Sciatic nerve (tissue), 2 donors: ENCODE measurements at places on chromosomes 2 and 18. TPM values are rescaled to one million over a fixed set of nuclear protein-coding genes. Genes with fewer than 3 reads are reported as not detected.

DNA sequence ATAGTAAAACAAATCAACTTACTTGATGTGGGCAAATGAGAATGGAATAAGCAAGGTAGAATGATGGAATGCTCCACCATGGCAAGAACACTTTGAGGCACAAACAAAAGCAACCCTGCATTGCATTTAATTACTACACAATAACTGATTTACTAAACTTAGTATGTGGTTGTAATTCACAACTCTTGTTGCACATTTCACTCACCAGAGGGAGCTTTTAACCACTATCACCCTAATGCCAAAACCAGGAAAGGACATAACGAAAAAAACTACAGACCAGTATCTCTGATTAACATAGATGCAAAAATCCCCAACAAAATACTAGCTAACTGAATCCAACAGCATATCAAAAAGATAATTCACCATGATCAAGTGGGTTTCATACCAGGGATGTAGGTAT lies 659.8 kb downstream of the CPS1 start:
- no peak for DNase-seq

- DNase-seq, result no peak
Measured at GRCh38 chr2:240287011-240287410, 146.6 kb upstream of the OTOS start.

The ACOXL gene
- total RNA-seq, result not detected

DNA sequence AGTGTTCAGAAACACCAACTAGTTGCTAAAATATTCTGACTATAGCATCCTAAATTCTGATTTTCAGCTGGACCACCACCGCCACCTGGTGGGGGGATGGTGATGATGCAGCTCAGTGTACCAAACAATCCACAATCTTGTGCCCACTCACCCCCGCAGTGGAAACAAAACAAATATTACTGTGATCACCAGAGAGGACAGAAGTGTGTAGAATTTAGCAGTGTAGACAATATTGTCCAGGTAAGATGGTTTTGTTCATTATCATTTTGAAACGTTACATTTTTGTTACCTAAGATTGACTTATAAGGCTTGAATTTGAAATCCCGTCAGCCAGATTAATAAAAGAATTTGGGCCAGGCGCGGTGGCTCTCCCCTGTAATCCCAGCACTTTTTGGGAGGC lies 31.7 kb upstream of the UBXN4 start:
- peak; percentile 79 for DNase-seq

GRCh38 chr18:68937029-68937599 lies 139.2 kb downstream of the CCDC102B start:
- DNase-seq, result no peak

GRCh38 chr2:119477113-119477505 lies 45.5 kb downstream of the TMEM37 start:
- DNase-seq, result no peak

GRCh38 chr2:106223347-106223746 lies 29.2 kb upstream of the UXS1 start:
- no peak for DNase-seq

The XIRP2 gene
- total RNA-seq, result 2.9 TPM

GRCh38 chr18:79733986-79734770 lies 54.6 kb downstream of the CTDP1 start:
- DNase-seq, result no peak

The SH3BP4 gene
- 26.7 TPM for total RNA-seq

The SPP2 gene
- total RNA-seq, result not detected

The SIX2 gene
- total RNA-seq, result 3.6 TPM

- no peak for DNase-seq
Measured at GRCh38 chr18:45651275-45651674, 36.0 kb downstream of the SLC14A2 start.

The NYAP2 gene
- total RNA-seq, result 0.22 TPM
